Activated T-helper 1 cell treated with anti-CD3 and anti-CD28 coated beads, Interleukin-12 subunit alpha, Interleukin-12 subunit beta, Interleukin-2, Interleukin-4 antibody, amounts not matched to agents 30 ng/mL and 10 ng/mL and 1 ng/mL, durations not matched to agents 14 hours and 24 hours and 36 hours (primary cell): ENCODE measurements at places on chromosomes 7 and 10. TPM values are rescaled to one million over a fixed set of nuclear protein-coding genes. Genes with fewer than 3 reads are reported as not detected.

DNA sequence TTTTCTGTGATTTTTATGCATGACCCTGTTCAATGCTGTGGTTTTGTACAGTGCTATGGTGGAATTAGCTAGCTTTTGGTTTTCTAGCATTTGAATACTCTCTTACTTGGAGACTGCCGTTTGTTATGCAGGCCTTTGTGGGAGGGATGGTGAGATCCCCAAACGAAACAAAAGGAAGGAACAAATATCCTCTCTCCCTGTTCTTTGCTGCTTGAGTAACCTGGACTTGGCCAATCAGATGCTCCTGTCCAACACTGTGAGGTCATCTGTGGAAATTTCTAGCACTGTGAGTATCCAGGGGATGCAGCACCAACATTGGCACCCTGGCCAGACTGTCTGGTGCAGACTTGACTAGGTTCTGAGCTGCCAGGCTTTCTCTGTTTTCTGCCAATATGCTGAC, 314.4 kb downstream of the ANKRD30A start:
- no peak for DNase-seq

DNA sequence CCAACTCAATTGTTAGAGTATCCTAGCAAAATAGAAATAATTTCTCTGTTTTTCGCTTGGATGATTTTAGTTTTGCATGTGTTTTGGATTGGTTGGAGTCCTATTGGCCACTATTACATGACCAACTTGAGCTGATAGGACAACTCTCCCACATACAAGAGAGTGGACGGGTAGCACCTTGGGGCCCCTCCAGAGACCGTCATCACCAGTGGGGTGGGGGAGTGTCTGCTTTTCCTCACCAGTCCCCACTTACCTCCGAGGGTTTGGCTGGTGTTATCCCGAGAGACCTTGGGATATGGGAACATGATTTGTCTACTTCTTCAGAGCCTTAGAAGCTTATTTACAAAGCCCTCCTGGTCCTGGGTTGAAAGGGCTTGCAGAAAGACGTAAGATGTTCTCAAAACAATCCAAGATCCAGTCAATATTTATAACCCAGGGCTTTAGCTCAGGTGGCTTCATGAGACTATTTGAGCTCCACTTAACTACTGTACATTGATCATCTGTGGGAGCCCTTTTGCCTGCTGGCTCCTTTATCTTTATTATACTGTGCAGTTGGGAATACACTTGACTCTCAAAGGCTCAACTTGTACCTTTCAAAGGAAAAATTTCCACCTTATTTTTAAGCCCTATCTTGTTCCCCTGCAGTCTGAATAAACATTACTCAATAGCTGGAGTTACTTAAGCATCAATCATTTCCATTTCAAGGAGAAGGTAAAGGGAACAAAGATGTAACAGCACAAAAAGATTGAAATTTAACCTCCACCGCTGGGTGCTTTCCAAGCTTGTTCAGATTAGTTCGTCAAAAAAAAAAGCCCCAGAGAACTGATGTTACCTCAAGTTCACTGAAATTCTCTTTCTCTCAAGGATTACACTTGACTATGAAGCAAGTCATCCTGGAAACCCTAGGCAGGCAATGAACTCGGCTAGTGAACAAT, 119.7 kb downstream of the WDR11 start:
- no peak for DNase-seq

DNA sequence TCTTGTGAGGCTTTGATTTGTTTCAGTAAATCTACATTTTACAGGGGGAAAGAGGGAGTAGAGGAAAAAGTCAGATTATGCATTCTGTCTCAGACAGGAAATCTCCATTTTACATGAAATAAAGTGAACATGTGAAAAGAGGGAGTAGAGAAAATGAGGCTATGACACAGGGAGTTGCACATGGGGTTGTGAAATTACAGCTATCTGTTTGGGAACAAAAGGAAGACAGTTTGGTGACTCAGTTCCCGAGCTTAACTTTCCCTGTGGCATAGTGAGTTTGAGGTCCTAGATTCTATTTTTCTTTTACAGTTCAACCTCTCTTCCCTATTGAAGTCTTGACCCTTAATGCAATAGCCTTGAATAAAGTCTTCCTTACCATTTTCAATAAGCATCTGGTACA, 63.2 kb upstream of the AGR3 start:
- no peak for DNase-seq

The NPC1L1 gene
- not detected in 2 replicates for total RNA-seq

The SSC4D gene
- 0.64 and 0.73 TPM in 2 replicates for total RNA-seq

The HMX2 gene
- not detected in 2 replicates for total RNA-seq

The CCDC3 gene
- total RNA-seq, result 0.13 TPM in 1 of 2 replicates, not detected in the other

The STEAP2 gene
- total RNA-seq, result 0.05 TPM in 1 of 2 replicates, not detected in the other
